Renal cortical epithelial cell (primary cell): ENCODE measurements at places on chromosomes 2 and 18. TPM values are rescaled to one million over a fixed set of nuclear protein-coding genes. Genes with fewer than 3 reads are reported as not detected.
A peak's percentile ranks its signal among the peaks of the same experiment; 100 is the strongest.

- DNase-seq = peak; percentile 41
These were observed 301.4 kb upstream of the SYT4 start for GRCh38 chr18:43578706-43579105.

DNA sequence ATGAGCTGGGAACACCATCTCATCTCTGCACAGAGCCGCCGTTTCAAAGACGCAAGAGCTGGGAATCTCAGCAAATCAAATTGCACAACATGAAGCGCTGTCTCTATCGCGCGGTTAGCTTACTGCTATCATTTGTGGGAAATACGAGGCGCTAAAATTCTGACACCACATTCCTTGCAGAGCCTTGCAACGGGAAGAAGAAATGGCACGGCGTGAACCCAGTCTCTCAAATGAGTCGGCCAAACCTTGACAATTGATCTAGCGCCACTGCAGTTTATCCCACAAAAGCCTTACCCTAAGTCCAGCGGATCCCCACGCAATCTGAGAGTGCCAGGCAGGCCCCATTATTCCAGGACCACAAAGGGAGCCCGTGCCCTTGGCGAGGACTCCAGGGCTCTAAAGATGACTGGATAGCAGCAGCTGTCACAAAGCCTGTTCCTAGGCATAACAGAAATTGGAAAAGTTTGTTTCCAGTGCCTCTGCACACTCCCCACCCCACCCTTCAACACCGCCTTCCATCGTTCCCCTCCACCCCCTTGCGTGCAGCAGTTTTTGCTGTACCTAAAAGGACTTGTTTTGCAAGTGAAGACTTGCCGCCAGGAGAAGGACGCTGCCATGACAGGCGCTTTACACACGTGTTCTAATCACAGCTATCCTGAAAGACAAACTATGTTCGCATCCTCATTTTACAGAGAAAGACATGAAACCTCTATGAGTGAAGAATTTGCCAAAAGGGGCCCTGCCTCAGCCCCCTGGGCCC lies 252.4 kb downstream of the EIPR1 start:
- DNase-seq = no peak

Gene CXXC1
- 24.5 and 61.1 TPM in 2 replicates for total RNA-seq

DNA sequence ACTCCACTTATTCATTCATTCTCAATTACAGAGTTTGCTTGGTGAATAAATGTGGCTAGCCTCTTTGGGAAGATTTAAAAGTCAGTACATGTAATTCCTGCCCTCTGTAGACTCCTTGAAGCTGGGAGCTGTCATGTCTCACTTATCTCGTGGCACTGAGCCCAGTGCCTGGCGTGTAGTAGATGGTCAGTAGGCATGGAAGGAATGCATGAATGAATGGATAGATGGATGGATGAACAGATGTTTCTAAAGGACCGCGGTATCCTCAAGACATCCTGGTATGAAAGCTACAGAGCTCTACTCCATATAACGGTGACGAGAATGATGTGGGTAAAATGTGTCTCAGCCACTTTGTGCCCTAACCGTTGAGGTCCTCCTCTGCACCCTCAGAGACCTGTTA lies 83.0 kb downstream of the MARCO start:
- no peak for DNase-seq

- DNase-seq = no peak
These were observed 926 bp downstream of the SERPINB8 start for GRCh38 chr18:63970809-63971205.

- DNase-seq = no peak
These were observed 338.0 kb downstream of the TDRD15 start for GRCh38 chr2:21461754-21462240.

Gene COLEC11
- not detected in 2 replicates for total RNA-seq

DNA sequence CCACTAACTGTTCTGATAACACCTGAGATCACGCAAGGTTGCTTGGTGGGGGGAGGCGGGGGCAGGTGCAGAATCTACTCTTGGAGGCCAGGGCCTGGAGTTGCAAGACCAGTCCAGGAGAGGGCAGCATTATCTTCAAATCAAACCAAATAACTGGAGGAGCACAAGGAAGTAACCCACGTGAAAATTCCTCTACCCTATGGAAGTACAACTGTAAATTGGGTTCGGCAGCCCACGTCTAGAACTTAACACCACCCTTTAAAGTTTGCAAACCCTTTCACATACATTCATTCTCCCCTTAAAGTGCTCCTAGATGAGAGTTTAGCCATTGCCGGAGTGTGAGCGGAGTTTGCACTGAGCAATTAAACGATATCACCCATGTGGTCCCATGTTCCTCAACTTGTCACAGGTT lies 19.6 kb upstream of the CXCR1 start:
- peak; percentile 77 for DNase-seq

- DNase-seq = no peak
These were observed 518.8 kb upstream of the ACVR2A start for GRCh38 chr2:147325990-147326389.

DNA sequence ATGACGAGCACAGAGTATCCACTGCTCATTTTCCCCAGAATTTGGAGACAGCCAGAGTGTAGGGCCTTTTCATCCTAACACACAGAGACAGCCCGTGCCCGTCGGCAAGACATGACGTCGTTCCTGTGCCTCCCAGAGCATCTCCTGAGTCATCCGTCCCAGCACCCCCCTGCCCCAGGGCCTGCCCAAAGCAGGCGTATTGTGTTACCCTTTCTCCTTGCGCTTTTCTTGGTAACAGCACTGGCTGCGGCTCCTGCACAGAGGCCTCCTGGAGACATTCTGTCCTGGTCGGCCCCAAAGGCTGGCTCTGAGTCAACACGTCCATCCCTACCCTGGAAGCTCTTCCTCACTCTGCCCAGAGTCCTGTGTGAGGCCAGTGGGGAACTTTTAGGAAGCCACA lies 217.1 kb downstream of the KLHL29 start:
- no peak for DNase-seq

Gene CFAP53
- 0.35 and 2.2 TPM in 2 replicates for total RNA-seq

DNA sequence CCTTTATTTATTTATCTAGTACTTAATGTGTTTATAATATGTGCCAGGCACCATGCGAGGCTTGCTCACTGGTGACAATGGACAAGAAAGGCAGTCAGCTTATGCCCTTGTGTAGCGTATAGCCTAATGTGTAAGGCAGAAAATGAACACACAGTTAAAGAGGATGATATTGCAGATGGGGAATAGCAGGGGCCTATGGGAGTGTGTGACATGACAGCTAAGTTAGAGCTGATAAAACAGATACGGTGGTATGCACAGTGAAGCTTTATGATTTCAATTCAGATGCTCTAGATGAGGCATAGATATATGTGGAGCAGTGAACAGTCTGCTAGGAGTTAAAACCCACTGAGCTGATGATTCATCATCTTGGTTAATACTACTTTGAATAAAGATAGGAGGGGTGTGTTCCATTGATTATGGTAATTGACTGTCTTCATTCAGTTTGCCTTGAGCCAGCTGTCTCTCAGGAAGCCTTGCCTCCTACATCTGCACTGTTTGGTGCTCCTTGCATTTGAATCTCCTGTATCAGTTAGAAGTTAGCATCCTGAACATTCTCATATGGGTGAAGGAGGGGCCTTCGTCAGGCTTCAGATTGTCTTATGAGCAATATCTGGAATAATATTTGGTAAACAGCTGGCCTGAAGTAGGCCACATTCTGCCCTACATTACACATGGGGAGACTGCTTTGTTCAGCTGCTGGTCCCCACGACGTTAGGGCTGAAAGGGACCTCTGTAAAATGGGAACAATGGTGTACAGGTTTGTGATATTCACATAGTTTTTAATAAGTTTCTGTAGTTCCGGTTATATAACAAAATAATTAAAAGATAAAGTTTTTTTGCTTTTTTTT lies 13.2 kb downstream of the MAP4K4 start:
- DNase-seq = peak; percentile 46

DNA sequence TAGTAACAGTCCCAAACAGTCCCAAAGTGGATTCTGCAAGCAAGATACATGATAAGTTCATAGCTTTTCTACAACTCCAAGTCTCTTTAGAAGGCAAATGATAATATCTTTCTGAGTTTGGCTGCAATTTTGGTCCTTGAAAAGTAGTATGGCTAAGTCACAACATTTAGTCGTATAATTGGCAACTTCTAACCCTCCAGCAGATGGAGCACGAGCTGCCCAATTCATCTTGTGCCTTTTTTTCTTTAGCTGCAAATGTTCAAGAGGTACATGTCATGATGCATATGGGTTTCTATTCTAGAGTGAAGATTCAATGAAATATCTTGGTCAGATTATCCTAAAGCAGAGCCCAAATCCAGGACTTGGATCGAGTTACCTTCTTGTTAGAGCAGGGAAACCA lies 127.0 kb upstream of the KLHL14 start:
- DNase-seq = no peak

DNA sequence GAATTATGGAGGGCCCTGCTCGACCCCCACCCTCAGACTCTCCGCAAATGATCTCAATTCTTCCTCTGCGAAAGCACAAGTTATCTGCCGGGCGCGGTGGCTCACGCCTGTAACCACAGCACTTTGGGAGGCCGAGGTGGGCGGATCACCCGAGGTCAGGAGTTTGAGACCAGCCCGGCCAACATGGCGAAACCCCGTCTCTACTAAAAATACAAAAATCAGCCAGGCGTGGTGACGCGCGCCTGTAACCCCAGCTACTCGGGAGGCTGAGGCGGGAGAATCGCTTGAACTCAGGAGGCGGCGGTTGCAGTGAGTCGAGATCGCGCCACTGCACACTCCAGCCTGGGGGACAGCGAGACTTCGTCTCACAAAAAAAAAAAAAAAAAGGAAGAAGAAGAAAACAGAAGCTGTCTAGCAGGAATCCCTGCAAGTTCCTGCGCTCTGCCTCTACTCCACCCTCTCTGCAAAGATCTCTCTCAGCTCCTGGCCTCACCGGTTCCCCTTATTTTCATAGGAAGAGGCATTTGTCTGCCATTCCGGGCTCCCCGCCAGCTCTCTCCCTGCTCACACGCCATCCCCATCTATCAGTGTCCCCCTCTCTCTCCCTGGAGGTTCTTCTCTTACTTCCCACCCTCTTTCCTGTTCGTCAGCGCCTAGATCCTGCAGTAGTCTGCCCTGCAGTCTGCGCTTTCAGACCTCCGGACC lies 13.5 kb upstream of the COLEC12 start:
- no peak for DNase-seq

Gene TMEM214
- 16.8 and 29.3 TPM in 2 replicates for total RNA-seq

Gene HOXD12
- total RNA-seq = not detected in 2 replicates

Gene SLC11A1
- 0.05 TPM in 1 of 2 replicates, not detected in the other for total RNA-seq

Gene CRYGC
- total RNA-seq = not detected in 2 replicates

Gene REG3A
- total RNA-seq = not detected in 2 replicates

GRCh38 chr2:19823507-19823906 lies 78.3 kb downstream of the TTC32 start:
- DNase-seq = no peak

- DNase-seq = no peak
These were observed 63.3 kb downstream of the LYPD6B start for GRCh38 chr2:149101818-149102217.

Gene CYTIP
- 0.94 TPM in 1 of 2 replicates, not detected in the other for total RNA-seq

DNA sequence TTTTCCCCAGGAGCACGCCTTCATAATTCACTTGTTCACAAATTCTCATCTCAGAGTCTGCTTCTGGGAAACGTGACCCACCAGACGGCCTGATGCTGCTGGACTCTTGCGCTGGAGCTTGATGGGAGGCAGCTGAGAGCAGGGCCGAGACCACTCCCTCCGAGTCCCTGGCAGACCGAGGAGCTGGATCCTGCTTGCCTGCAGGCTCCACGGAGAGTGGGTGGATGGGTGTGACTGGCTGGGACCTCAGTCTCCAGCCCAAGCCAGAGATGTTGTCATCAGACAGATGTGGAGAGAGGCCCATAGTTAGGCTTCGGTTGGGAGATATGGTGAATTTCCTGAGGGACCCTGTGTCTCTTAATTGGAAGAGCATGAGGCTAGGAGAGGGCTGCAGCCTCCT lies 76.4 kb downstream of the TSN start:
- no peak for DNase-seq

Gene CDK5R2
- total RNA-seq = 0.10 TPM in 1 of 2 replicates, not detected in the other

DNA sequence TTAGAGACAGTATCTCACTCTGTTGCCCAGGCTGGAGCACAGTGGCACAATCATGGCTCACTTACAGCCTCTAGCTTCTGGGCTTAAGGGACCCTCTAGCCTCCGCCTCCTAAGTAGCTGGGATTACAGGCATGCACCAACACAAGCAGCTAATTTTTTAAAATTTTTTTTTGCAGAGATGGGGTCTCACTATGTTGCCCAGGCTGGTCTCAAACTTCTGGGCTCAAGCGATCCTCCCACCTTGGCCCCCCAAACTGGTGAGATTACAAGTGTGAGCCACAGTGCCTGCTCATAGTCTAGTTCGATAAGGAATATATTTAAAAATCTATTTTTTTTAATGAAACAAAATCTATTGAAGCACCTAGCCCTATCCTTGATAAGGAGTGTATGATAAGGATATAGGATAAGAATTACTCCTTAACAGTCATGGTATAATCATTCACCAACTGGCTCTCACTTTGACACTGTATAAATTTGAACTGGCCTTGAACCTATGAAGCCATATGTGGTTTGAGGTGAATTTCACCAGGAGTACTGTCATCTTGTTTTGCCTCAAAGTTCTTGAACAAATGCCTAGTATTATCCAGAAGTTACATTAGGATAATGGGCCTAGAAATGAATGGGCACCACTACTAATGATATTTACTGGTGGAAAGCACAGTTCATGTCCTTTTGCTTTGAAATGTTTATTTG lies 71.1 kb downstream of the EXOC6B start:
- DNase-seq = no peak

- DNase-seq = no peak
These were observed 33.6 kb downstream of the MC4R start for GRCh38 chr18:60339018-60339417.

Gene OTOF
- total RNA-seq = under 0.01 and 0.15 TPM in 2 replicates

Gene THSD7B
- 0.45 TPM in 1 of 2 replicates, not detected in the other for total RNA-seq

GRCh38 chr2:69114534-69114933 lies 101.6 kb downstream of the ANTXR1 start:
- DNase-seq = no peak

Gene NGEF
- 0.35 and 0.75 TPM in 2 replicates for total RNA-seq

DNA sequence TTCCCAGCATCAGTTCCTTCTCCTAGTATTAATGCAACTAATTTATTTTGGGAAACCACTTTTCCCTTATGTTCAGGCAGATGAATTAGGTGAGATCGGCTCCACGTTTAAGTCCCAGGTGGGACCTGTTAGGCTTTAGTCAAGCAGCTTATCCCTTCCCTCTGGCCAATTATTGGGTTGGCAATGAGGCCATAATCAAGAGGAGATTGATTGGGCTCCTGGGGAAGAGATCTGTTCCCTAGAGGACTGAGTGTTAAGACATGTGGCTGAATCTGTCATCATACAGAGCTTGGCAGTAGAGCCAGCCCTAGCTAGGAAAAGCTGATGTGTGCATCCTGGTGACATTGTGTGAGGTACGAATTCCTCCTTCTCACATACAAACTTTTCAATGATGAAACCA lies 104.4 kb downstream of the PTH2R start:
- no peak for DNase-seq

DNA sequence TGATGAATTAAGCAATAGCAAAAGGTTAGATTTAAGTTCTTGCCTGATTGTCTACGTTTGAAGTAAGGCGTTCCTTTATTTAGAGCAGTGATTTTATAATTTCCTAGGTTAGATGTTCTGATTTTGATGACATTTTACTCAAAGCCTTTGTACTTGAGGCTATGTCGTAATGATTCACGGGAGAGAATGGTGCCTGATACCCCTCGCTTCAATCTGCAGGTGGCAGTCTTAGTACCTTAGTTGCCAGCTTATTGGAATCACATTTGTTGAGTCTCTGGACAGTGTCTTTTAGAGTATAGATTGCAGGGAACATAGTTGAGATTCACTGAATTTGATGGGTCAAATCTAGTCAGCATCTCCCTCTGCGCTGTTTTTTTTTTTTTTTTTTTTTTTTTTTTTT lies 89.5 kb downstream of the BIRC6 start:
- no peak for DNase-seq

Gene GCKR
- 1.4 and 1.6 TPM in 2 replicates for total RNA-seq
